ENCODE measurements at places on chromosomes 6 and 20.

GRCh38 chr6:170017603-170018320 lies 266.3 kb downstream of the ERMARD start:
- DNase-seq = no peak

DNA sequence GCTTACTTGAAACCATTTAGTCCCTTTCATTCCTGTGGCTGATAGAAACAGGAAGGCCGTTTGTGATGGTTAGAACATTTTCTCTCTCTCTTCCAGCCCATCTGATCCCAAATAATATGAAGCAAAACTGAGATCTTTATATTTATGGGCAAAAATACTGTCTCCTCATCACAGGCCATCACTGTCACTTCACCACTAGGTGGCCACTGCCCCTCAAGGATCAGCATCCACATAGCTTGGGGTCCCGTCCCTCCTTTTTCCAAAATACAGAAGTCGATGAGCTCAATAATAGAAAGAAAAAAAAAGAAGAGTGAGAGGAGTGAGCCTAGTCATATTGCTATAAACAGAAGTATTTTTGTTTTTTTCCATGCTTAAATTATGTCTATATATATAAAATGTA lies 46.4 kb upstream of the LAMP5 start:
- DNase-seq = peak; percentile 31

DNA sequence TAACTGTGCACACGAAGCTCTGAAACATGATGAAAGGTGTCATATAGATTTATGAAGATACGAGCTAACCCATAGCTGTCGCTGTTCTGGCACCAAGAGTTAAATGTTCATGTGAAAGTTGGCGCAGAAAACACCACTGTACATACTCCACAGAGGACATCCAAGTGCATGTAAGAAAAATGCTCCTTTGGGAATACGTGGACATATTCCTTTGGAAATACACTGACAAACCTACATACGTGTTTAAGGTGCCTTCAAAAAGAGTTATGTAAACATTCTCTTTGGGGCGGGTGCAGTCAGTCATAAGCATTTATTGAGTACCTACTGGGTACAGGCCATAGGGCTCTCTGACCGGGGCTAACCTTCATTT lies 723 bp upstream of the ARID1B start:
- DNase-seq = peak; percentile 60

DNA sequence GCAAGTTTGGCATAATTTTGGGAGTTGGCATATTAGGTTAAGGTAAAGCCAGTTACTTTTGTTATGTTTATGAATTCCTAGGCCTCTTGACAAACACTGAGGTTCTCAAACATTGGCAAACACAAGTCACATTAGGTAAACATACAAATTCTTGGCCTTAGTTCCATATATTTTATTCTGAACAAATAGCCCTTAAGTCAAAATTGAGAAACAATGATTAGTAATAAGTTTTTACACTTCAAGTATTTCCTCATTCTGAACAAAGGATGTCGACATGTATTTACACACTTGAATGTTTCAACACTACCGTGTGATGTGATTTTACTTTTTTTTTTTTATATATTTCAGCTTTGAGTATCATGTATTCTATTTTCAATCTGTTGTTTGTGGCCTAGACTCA lies 3.8 kb upstream of the ECHDC1 start:
- no peak for DNase-seq

DNA sequence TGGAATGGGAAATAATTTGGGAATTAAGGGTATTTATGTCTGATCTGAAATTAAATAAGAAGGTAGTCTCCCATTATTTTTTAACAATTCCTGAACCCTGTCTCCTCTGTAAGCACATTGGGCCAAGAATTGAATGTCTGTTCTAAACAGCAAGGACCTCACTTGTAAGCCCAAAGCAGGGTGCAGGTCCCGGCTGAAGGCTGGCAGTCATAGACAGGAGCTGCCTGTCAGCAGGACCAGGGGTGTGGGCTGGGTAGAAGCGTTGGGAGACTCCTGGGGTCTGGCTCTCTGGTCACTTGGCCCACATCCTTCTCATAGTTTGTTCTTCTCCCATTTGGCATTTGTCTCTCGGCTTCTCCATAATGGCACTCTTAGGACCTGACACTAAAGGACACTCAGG lies 75.6 kb downstream of the SNX9 start:
- DNase-seq = no peak

DNA sequence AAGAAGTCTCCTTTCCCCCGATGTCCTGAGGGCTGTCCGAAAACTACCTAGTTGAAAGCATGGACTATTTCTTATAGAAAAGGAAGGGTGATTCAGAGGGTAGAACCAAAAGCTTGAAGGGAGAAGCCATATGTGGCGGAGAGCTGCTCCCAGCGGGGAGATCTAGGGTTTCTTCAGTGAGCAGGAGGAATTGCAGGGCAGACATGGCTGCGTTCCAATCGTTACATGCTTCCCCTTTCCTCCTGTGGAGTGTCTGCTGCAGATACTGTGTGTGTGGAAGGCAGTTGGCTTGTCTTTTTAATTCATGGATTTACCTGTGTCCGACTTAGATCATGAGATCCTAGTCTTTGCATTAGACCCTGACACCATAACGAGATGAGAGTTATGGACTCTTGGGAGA lies 799.5 kb downstream of the QKI start:
- DNase-seq = no peak

GRCh38 chr6:100309174-100309573 lies 155.5 kb downstream of the SIM1 start:
- no peak for DNase-seq

GRCh38 chr6:150263765-150264404 lies 104.9 kb upstream of the IYD start:
- DNase-seq = no peak

DNA sequence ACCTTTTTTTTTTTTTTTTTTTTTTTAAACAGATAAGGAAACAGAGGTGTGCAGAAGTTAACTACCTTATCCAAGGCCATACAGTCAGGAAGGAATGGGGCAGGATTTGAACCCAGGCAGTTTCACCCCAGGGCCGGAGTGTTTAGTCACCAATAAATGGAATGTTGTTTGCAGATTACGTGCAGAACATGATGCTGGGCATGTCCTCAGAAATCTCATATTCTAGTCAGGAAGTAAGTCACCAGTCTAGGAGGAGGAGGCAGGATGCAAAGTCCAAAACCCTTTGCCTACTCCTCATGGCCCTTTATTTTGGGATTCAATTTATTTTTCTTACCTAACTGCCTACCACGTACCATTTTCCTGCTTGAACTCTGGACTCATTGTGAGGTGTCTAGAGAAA lies 57.1 kb upstream of the LRRC1 start:
- DNase-seq = no peak

- no peak for DNase-seq
Measured at GRCh38 chr6:107764684-107765460, 59.2 kb downstream of the SCML4 start.

GRCh38 chr6:129749749-129750120 lies 39.8 kb upstream of the ARHGAP18 start:
- DNase-seq = no peak

GRCh38 chr6:138521790-138522189 lies 22.5 kb upstream of the NHSL1 start:
- DNase-seq = no peak

DNA sequence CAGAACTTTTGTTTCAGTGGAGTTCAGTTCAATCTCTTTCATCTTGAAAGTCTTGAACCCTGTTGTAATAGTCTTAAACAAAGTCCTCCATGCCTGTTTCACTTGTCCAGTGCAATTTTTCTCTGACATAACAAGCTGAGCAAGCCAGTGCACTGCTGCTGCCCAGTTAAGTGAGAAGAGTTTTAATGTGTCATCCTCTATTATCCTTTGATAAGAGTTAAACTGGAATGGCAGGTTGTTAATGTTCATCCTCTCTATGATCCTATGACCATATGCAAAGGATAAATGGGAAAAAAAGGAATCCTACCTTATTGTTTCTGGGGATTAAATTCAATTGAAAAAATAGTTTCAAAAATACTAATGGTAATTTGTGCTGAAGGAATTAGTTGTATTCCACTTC lies 197.5 kb downstream of the FRK start:
- DNase-seq = no peak

- DNase-seq = no peak
Measured at GRCh38 chr6:152170702-152171667, 363.5 kb downstream of the ESR1 start.

DNA sequence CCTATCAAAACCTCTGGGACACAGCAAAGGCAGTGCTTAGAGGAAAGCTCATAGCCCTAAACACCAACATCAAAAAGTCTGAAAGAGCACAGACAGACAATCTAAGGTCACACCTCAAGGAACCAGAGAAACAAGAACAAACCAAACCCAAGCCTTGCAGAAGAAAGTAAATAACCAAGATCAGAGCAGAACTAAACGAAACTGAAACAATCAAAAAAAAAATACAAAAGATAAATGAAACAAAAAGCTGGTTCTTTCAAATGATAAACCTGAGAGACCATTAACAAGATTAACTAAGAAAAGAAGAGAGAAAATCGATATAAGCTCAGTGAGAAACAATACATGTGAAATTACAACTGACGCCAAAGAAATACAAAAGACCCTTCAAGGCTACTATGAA lies 34.8 kb upstream of the RUNX2 start:
- no peak for DNase-seq

DNA sequence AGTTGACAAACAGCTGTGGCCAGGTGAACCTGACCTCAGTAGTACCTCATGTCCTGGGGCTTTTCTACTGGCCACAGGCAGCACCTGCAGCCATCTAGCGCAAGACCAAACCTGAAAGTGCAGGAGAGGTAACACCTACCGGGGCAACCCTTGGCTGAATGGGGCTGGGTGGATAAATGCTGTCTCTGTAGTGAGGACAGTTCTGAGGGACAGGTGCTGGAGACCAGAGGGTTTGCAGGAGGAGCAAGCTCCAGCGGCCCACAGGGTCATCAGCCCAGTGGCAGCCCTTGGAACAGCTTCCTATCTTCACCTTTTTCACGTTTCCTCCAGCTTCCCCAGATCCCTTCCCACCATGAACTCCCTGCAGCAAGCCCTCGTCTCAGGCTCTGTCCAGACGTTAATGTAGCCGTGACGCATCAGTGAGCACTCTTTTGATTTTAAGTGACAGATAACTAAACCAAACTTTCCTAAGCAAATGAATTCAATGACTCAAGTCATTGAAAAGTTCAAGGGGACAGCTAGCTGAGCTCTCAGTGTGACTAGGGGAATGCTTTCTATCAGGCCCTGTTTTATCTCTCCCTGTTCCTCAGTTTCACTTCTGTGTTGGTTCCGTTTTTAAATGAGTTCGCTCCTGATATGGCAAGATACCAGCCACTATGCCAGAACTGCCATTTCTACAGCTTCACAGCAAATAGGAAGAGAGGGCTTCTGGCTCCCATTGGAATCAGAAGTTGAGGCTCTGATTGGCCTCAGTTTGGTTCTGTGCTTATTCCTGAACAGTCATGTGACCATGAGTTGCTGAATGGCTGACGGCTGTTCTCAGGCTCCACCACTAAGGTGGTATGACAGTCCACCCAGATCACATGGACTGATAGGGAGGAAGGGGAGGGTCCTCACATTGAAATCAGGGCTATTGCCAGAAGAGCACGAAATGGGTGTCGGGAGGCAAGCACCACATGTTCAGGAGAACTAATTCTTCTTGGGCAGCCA lies 12.1 kb upstream of the PFDN4 start:
- DNase-seq = no peak

DNA sequence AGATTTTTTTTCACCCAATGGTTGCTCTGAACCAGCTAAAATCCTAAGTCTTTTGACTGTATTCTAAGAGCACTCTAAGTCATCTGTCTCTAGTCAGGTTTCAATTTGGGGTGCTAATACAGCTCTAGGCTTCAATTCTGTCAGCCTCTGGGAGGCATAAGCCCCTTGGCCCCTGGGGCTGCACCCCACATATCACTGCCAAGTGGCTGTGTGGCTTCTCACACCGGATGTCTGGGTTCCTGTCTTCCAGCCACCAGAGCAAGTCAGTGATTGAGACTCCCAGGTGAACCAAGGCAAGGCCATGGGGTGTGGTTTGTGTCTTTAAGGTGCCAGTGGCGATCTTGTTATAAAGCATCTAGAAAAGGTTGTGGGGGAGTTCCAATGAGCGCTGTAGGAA lies 136.5 kb downstream of the TMEM242 start:
- DNase-seq = no peak

DNA sequence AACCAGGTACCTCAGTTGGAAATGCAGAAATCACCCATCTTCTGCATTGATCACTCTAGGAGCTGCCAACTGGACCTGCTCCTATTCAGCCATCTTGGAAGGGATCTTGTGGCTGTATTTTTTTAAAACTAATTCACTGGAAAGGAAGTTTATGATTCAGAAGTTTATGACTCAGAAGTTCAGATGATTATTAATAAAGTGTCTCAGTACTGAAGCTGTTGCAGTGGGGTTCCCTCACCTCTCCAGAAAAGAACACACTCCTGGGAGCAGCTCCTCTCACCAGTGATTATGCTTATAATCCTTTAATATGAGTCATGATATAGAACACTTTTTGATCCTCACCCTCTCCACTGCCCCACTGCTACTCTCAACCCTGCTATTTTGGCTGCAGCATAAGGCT lies 291.2 kb upstream of the HS3ST5 start:
- DNase-seq = no peak

- no peak for DNase-seq
Measured at GRCh38 chr6:138374815-138375214, 2.9 kb upstream of the SMIM28 start.

DNA sequence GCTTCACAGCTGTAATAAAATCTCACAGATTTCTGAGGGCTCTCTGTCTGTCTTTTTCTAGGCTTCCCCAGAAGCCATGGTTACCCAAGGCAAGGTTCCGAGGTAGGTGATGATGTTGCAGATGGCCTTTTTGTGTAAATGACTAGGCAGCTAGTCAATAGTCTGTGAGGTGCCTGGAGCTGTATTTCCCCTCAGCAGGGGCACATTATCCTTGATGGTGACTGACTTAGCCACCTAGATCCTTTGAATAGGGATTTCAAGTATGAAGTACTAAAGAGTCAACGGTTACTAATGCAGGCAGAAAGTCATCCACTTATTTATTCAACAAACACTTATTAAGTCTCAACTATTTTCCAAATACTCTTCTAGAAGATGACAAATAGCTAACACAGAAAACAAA lies 49.3 kb upstream of the L3MBTL3 start:
- no peak for DNase-seq

GRCh38 chr20:14918976-14919375 lies 581.6 kb upstream of the FLRT3 start:
- no peak for DNase-seq

DNA sequence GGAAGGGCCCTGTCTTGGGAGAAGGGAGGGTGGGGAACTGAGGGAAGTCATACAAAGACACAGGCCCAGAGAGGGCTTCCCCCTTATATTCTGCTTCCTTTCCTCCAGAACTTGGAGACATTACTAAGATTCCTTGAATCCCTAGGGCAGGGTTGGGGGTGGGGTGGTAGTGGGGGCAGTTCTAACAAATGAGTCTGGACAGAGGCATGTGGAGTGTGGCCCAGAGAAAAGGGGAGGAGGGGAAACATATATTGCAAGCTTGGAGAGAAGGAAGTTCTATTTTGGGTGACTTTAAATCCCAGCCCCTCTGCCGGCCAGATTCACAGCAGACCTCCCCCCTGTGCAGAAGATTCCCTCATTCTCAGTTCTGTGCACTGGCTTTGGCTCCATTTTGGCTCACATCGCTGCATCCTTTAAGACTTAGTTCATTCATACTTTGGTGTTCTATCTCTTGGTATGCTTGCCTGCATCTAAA lies 43.7 kb downstream of the DAAM2 start:
- DNase-seq = no peak
